Renal cortex interstitium (tissue), 15 donors: ENCODE measurements at places on chromosomes 16 and 17.

- DNase-seq, result no peak
Observed at GRCh38 chr17:74271281-74271680, 2.8 kb upstream of the DNAI2 start.

GRCh38 chr17:66779237-66779606, 55.7 kb upstream of the CACNG5 start:
- no peak for DNase-seq

DNA sequence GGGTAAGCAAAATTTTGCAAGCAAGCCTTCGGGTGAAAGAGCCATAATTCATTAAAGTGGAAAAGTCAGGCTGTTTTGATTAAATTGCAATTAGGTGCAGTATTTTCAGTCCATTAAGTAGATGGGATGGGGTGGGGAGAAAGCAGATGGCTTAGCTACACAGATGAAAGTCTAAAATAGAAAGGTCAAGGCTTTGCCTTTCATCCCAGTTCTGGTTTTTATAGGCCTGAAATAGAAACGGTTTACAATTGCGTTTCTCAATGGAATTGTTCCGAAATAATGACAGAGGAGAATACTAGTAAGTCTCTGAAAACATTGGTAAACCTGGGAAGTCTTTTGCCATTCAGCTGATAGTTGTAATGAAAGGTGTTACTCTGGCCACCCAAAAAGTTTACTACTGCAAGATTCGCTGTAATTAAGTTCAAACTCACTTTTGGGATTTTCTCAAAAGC, 1.5 kb downstream of the PPM1E start:
- no peak for DNase-seq

GRCh38 chr16:86823888-86824671, 245.7 kb downstream of the FOXL1 start:
- no peak for DNase-seq

GRCh38 chr16:77784441-77785372, 3.7 kb upstream of the VAT1L start:
- no peak for DNase-seq

- DNase-seq, result no peak
Observed at GRCh38 chr17:56832446-56832845, 1.3 kb downstream of the C17orf67 start.

- no peak for DNase-seq
Observed at GRCh38 chr17:72515291-72516065, 394.7 kb downstream of the SOX9 start.

DNA sequence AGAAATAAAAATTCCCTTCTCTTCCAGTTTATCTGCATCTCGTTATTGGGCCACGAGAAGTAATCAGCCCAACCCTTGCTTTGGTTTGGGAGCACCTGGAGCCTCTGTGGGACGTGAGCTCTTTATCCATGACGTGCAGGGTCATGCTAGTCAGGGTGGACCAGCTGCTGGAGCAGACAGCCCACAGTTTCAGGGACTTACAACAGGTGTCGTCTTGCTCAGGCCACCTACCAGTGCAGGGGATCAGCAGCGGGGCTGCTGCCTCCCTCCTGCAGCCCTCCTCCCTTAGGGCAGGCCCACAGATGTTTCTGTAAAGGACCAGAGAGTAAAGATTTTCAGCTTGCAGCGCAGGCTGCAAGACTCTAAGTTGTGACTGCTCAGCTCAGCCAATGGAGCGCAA, 16.9 kb downstream of the ADAD2 start:
- no peak for DNase-seq

- DNase-seq, result no peak
Observed at GRCh38 chr17:40399185-40399584, 18.5 kb downstream of the TOP2A start.

- DNase-seq, result peak; percentile 15
Observed at GRCh38 chr17:51351890-51352289, 91.5 kb downstream of the UTP18 start.

- no peak for DNase-seq
Observed at GRCh38 chr17:66214884-66215528, 14.2 kb downstream of the APOH start.

DNA sequence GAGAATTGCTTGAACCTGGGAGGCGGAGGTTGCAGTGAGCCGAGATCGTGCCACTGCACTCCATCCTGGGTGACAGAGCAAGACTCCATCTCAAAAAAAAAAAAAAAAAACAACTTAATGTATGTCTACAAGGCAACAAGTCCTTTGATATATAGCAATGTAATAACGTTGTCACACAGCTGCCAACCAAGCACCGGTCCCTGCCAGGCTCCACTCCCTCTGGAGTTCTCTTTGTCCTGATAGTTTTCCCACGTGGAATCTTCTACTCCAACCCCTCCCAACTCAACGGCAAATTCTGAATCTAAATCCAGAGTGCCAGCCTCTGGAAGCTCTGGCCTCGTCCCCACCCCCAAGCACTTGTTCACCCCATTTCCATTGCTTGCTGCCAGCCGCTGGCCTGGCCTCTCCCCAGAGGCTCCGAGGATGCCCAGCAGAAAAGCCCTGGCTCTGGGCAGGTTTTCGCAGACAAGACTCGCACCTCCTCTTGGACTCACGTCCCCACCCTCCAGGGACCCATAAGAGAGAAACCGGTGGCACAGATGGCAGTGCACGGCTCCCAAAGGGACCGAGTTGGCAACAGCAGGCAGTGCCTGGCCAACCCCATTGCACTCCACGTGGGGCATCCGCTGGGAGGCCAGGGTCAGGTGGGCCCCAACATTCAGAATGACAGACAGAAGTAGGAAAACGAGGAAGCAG, 15.9 kb upstream of the CBX2 start:
- DNase-seq, result no peak

DNA sequence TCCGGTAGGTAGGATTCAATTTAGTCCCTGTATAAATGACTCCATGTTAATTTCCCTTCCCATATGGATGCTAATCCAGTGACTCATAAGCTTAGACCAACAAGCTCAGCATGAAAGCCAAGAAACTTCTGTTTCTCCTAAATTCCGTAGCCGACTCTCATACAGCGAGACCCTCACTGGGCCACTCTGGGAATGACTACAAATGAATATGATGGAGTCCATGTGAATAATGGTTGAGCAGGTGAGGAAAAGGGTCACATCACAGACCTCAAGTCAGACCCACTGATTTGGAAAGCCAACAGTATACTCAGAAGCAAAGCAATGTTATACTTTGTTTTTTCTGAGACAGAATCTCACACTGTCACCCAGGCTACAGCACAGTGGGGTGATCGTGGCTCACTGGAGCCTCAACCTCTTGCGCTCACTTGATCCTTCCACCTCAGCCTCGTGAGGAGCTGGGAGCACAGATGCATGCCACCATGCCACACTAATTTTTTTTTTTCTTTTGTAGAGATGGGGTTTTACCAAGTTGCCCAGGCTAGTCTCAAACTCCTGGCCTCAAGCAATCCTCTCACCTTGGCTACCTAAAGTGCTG, 14.6 kb downstream of the RSL1D1 start:
- no peak for DNase-seq

GRCh38 chr17:6526362-6527152, 29.8 kb downstream of the PITPNM3 start:
- peak; percentile 23 for DNase-seq

- no peak for DNase-seq
Observed at GRCh38 chr17:14940108-14940937, 324.8 kb downstream of the PMP22 start.

DNA sequence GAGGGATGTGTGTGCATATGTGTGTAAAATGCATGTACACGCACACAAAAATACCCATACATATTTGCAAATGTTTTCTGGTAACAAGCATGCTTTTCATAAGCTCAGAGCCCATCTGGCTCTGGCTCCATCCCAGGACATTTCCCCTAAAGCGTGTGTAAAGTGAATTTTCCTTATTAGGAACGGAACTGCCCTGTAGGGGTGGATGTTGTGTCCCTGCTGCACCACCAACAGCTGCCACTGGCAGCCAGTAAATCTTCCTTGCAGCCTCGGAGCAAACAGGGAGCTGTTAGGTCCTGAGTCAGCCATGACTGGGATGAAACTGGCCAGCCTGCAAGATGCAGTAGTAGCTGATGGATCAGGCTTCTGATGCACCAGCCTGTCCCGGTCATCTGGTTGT, 393.5 kb downstream of the UTP18 start:
- no peak for DNase-seq

- no peak for DNase-seq
Observed at GRCh38 chr17:64534187-64534586, 27.4 kb downstream of the CEP95 start.

DNA sequence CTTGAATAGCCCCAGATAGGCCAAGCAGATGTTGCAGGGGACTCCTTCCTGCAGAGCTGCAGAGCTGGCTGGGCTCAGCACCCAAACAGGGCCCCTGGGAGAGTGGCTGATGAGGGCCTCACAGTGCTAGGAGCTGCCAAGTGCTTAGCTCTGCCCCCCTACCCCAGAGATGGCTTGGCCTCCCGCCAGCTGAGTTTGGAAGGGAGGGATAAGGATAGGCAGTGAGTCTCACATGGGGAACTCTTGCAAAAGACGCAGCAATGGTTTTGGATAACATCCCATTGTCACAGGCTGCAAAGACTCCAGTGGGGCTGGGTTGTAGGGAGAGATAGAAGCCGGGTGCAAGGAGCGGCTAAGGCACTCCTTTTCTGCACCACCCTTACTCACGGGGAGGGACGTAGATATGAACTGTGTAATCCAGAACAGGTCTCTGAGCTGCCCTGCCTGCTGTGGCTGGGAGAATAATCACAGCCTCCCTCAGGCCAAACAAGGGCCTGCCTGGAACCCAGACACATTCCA, 52.9 kb upstream of the MAF start:
- no peak for DNase-seq

GRCh38 chr16:19400711-19401110, 17.0 kb upstream of the TMC5 start:
- DNase-seq, result no peak

- DNase-seq, result no peak
Observed at GRCh38 chr17:80859002-80859941, 132.4 kb upstream of the CHMP6 start.

- DNase-seq, result no peak
Observed at GRCh38 chr16:12043953-12044352, 67.4 kb downstream of the SNX29 start.

- DNase-seq, result no peak
Observed at GRCh38 chr17:51742571-51742970, 415.9 kb downstream of the CA10 start.

GRCh38 chr17:60618080-60618479, 18.1 kb downstream of the PPM1D start:
- DNase-seq, result no peak

- DNase-seq, result no peak
Observed at GRCh38 chr17:17681744-17682292, 560 bp downstream of the RAI1 start.

- no peak for DNase-seq
Observed at GRCh38 chr16:88414521-88415380, 32.0 kb downstream of the ZNF469 start.

DNA sequence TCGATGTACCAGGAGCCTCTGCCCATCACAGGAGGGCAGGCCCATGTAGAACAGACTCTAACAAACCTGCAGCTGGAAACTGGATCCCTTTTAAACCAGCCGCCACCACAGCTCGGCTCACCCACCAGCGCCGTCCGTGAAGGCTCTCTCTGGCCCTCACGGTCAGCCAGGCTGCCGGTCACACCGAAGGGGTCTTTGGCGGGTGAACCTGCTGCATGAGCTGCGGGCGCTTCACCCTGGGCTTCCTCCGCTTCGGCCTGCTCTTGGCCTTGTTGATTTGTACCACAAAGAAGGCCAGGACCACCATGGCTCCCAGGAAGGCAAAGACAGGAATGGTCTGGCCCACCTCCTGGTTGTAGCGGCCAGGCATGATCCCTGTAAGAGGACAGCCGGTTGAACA, 11.7 kb upstream of the SLC38A8 start:
- no peak for DNase-seq

DNA sequence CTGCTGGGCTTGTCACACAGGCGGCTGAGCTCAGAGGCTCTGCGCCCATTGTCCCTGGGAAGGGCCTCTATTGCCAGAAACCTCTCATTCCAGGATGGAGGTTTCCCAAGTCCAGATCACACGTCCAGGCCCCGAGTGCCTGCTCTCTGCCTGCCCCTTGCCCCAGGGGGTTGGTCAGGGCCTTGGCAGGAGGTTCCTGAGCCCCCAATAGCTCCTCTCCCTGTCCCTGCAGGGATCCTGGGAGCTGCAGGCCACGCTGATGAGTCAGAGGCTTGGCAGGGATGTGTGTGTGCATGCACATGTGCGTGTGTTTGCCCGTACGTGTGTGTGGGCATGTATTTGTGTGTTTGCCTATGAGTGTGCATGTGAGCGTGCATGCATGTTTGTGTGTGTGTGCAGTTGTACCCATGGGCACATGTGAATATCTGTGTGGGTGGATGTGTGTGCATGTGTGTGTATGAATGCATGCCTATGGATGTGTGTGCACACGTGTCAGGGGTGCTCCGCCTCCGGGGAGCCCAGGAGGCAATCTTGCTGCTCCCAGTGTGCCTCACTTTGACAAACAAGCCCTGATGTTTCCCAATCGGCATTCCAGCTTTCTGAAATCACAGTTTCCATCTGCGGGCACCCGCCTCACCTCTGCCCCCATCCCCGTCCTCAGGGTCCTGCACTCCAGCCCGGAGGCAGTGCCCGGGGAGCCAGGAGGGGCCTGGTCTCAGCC, 98.4 kb upstream of the GSE1 start:
- DNase-seq, result no peak
